ENCODE measurements at places on chromosomes 13 and 19.

DNA sequence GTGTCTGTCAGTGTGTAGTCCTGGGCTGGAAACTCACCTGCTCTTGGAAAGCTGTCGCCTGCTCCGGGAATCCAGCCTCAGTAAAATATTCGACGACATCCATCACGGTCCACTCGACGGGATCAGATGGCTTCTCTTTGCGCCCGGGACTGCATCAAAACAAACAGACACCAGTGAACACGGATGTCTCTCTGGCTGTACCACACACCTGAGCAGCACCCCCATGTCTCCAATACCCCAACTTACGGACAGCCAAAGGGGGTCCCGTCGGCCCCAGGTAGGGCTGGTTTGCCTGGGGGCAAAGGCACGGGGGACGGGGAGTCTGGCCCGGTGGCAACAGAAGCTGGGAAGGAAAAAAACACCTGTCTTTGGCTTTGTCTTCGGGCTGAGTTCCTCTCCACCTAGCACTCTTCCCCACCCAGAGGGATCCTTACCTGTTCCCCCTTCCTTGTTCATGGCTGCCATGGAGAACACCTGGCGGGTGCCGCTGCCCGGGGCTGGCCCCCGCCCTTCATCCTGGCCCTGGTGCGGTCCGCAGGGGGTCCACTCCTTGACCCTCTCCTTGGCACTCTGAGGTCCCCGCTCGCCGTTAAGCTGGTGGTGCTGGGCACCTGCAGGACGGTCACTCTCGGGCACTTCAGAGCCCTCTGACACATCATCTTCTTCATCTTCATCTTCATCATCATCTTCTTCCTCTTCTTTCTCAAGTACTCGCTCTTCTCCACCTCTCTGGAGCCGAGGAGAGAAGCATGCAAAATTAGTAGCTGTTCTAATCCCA lies 1.7 kb downstream of the SAMD1 start:
- DNase-seq: no peak

DNA sequence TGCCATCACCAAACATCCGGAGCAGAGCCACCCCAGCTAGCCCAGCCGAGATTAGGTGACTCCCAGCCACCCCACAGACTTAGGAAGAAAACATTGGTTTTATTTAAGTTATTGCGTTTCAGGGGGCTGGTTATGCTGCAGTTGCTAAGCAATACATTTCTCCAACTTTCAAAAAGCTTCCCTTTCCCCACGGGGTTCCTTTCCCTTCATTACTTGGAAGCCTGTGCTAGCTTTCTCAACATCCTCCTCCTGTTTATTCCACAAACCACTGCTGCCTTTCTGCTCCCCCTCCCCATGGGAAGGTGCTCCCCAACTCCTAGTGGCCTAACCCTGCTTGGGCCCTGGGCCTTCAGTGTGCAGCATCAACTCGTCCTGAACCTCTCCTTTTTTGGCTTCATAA lies 52.6 kb downstream of the CDADC1 start:
- no peak for DNase-seq

DNA sequence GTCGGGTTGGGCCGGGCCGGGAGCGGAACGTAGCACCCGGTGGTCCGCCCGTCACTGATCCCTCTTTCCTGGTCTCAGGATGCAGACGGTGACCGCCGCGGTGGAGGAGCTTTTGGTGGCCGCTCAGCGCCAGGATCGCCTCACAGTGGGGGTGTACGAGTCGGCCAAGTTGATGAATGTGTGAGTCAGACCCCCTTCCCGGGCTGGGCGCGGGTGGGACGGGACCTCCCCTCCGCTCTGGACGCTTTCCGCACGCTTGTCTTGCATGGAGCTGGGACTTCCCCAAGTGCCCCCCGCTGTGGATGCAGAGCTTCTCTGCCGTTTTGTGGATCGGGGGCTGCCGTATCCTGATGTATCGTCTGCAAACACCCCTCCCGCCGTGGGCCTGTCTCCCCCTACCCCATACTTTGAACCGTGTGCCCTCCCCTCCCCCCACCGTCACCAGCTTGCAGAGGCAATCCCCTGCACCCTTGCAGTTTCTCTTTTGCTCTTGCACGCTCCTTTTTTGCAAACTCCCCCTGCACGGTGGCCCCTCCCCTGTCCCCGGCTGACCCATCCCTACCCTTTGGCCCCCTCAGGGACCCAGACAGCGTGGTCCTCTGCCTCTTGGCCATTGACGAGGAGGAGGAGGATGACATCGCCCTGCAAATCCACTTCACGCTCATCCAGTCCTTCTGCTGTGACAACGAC lies 669 bp downstream of the GADD45B start:
- DNase-seq: no peak

- no peak for DNase-seq
These were observed 750.6 kb downstream of the DIAPH3 start for GRCh38 chr13:59413126-59413525.

GRCh38 chr19:9130965-9131364 lies 4.2 kb upstream of the OR7G3 start:
- no peak for DNase-seq

DNA sequence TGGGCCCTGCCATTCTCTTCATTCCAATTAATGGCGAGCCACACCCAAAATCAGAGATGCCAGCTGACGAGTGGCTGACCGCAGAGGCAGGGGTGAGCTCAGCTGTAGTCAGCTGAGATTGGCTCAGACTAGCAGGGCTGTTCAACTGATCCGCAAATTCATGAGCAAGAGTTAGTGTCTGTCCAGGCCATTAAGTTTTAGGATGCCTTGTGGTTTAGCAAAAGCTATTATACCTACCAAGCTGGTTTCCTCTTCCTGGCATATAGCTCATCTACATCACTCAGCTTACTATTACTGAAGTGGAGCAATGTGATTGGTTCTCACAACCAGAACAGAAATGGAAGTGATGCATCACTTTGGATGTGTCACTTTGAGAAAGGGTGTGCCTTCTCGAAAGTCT lies 148.7 kb downstream of the NALCN start:
- DNase-seq: no peak

DNA sequence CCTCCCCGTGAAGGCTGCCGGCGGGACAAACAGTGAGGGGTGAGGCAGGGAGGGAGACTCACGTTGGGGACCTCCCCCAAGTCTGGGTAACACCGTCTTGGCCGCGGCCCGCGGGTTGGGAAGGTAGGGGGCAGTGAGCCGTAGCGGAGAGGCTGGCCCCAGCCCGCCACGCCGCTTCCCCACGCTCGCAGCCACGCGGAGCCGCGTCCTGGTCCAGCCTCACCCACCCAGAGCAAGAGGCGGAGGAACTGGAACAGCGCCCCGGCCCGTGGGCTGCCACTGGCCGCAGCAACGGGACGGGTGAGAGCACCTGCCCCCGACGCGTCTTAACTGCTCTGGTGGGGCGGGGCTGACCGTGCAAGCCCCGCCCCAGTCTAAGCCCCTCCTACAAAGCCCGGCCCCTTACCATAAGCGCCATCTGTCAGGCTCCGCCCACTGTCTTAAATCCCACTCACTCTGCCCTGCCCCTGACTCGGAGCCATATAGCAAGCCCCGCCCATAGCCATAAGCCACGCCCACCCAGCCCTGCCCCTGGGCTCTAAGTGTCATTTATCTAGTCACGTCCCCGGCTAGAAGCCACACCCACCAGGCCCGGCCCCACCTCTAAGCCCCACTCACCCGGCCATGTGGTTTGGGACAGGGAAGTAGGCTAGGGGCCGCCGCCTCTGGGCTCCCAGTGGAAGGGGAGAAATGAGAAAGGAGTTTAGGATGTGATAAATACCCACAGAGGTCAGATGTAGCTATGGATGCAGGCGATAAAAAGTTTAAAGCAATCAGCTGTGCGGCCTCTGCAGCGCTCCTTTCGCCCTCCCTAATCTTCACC lies 2.1 kb upstream of the CCL25 start:
- peak; percentile 65 for DNase-seq

- no peak for DNase-seq
These were observed 34.9 kb downstream of the KDM4B start for GRCh38 chr19:5003781-5004180.

GRCh38 chr13:83878691-83879430 lies 3.4 kb downstream of the SLITRK1 start:
- no peak for DNase-seq

DNA sequence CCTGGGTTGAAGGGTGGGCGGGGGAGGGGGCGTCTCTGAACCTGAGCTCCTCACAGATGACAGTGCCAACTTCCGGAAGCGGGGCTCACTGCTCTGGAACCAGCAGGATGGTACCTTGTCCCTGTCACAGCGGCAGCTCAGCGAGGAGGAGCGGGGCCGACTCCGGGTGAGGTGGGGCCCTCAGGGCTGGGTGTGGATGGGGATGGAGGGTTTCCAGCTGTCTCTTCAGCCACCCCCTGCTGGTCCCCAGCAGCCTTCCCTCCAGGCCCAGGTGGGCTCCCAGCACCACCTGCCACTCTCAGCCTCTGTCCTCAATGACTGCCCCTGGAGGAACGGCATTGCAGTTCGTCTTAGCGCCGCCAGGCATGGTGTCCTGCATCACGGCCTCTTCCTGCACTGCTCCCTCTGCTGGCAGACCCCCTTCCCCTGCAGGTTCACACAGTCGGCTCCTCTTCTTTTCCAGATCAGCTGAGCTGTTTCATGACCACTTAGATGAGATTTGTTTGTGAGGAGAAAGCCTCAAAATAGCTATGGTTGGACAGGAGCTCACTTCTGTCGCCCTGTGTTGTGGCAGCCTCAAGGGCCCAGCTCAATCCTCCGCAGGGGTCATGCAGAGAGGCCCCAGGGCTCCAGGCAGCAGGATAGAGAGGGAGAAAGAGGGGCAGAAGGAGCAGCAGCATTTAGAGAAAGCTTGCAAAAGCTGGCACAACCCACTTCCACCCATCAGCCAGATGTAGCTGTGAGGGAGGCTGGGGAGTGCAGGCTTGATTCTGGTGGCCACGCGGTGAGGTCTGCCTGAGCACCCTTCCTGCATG lies 2.5 kb upstream of the GARIN5A start:
- no peak for DNase-seq

GRCh38 chr13:21034603-21035191 lies 26.7 kb downstream of the LATS2 start:
- no peak for DNase-seq

GRCh38 chr19:35963514-35963913 lies 27.3 kb downstream of the LRFN3 start:
- no peak for DNase-seq

DNA sequence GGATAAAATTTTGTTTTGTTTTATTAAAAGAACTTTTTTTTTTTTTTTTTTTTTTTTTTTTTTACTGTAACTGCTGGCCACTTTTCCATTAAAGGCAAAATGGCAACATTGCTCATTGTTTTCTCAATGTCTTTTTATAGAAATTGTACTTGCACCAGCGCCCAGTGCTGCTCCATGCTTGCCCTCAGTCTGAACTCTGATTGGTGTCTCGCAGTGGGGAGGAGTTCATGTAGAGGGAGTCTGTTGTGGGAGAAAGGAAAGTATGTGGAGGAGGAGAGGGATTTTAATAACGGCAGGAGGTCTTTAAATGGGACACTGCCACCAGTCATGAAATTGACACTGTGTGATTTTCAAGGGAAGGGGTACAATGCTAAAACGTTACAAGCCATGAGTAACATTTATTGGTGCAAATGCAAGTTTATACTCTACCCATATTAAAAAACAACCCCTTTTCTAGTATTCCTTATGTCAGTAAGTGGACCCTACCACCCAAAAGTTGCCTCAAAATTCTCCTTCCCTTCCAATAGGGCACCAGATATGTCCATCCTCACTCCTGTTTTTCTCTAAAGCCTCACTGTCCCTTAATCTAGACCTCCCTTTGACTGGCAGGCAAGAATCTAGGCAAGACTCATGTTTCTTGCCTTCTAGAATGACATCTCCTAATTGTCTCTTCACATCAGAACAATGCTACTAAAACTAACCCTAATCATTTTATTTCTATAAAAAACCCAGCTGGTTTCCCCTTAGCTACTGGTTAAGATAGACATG lies 3.2 kb downstream of the RASL11A start:
- DNase-seq: no peak

DNA sequence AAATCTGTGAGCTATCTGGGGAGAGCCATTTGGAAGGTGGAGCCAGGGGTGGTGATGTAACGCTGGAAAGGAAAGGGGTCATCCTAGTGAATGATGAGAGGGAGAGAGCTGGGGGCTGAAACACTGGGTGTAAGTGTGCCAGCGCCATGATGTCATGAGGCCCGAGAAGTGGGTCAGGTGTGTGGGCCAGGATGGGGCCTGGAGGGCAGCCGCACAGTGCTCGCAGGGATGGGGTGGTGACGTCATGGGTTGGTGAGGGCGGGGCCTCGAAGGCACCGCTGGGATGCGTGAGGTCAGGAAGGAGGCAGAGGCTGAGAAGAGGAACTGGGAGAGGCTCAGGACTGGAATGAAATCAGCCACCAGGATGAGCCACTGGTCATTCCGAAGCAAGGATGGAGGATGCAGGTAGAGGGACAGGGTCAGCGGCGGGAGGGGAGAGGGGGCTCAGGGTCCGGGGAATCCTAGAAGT lies 4.4 kb downstream of the CCDC61 start:
- no peak for DNase-seq

GRCh38 chr13:113796211-113796963 lies 37.4 kb downstream of the TMEM255B start:
- DNase-seq: no peak

DNA sequence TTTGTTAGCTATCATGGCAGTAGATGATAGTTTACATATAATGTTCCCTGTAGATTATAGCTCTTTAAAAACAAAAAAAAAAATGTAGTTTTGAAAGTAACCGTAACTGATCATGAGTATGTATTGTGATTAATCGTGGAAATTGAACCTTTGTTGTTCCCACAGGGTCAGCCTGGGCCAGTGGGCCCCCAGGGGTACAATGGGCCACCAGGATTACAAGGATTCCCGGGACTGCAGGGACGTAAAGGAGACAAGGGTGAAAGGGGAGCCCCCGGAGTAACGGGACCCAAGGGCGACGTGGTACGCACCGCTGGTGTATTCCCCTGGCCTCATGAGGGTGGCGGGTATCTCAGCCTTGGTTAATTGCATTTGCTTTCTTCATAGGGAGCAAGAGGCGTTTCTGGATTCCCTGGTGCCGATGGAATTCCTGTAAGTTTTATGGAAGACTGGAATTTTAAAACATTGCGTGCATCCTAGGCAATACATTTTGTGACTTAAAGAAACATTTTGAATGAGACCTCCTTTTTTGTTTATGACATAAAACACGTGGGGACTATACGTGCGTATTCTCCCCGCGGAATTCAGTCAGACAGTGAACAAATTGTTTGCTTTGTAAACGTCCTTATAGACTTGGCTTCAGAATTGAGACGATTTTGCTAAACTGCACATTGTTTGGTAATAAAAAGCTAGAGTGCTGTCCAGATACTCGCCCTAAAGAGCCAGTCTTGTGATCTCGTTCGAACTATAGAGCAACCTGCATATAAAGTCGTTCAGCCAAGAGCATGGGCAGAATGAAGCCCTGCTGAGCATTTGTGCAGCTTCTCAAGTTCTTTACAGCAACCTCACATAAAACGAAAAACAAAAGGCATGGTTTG lies 117.7 kb downstream of the COL4A2 start:
- no peak for DNase-seq

GRCh38 chr19:28971049-28971448 lies 241.9 kb downstream of the UQCRFS1 start:
- no peak for DNase-seq

GRCh38 chr19:44529536-44529935 lies at the start of gene CEACAM20:
TSS of gene CEACAM20 (minus strand) at chr19:44529675. CDS start at chr19:44529509, 166 bp downstream.
- no peak for DNase-seq

All from stimulated activated CD4-positive, alpha-beta T cell treated with anti-CD3 and anti-CD28 coated beads, TNF-alpha, amount 100 ng/mL, for 1 hour (primary cell).